ENCODE measurements at places on chromosomes 4 and X.
A peak's percentile ranks its signal among the peaks of the same experiment; 100 is the strongest.

GRCh38 chr4:155371432-155372043 is 5.2 kb downstream of the MAP9 start:
- DNase-seq: peak; percentile 27

DNA sequence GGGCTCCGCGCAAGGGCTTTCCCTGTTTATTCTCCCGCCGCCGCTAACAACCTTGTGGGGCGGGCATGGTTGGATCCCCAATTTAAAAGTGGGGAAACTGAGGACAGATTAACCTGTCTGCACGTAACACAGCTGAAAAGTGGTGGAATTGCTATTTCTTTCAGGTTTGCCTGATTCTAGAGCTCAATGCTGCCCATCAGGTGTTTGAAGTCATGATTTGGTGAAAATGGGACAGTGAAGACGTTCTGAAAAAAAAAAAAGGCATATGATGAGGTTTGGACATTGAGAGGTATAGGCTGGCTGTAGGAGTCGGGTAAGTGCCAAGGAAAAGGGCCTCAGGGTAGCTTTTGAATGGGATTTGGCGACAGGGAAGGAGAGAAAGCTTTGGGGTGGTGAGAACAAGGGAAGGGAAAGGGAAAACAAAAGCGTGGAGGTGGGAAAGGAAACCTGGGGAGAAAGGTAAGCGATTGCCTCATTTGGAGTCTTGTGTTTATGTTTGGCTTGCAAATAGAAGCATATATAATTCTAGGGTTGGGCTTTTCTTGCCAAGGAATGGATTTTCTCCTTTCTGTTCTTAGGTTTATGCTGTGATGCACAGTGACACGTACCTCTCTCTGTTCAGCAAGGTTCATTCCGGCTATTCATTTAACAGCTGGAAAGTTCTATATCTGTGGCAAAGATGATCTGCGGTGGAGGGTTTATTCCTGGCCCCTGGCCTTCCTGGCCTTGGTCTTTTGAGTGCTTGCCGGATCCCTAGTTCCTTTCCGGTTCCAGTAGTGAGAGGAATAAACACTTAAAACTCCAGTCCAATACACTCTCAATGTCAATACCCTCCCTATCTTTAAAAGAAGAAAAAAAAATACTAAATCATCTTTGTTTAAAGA is 2.4 kb upstream of the STIM2 start:
- no peak for DNase-seq

- peak; percentile 24 for DNase-seq
Measured at GRCh38 chrX:19747652-19748610, 139.5 kb downstream of the SH3KBP1 start.

- DNase-seq: no peak
Measured at GRCh38 chrX:68372665-68373064, 60.6 kb downstream of the OPHN1 start.

- peak; percentile 1 for DNase-seq
Measured at GRCh38 chrX:50762578-50762977, 51.4 kb downstream of the SHROOM4 start.

DNA sequence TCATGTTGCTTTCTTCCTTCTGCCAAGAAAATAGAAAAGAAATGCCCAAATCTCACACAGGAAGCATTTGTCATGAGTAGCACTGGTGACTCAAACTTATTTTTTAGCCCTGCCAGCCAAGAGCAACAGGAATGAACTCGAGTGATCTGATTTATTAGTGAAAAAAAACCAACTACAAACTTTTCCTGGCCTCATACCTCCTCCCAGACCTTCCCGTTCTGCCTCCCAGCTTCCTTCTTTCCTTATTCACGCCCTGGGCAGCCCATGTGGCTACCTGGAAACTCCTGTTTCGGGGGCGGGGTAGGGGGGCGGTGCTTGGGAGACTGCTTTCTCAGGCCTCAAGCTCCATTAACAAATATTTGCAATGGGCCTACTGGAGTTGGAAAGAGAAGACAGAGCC is 178.5 kb downstream of the NHS start:
- DNase-seq: peak; percentile 83

GRCh38 chr4:177632481-177632880 is 190.2 kb upstream of the AGA start:
- DNase-seq: no peak

- no peak for DNase-seq
Measured at GRCh38 chrX:23981711-23982110, 45.3 kb downstream of the KLHL15 start.

DNA sequence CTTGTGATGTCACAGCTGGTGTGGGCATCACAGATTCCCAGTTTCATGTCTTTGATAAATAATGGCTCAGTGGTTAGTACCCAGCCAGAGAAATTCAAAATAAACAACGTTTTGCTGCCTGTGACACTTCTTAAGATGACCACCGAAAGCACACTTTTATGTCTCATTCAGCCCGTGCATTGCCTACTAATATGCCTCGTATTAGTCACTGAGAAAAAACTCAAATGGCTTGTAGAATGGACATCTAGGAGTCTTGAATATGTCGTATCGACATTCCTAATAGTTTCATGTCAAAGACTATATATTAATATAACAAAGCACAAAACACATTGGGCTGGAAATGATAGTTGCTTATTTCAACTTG is 103.9 kb upstream of the FAT1 start:
- peak; percentile 56 for DNase-seq

- DNase-seq: no peak
Measured at GRCh38 chrX:63012574-63012973, 338.6 kb downstream of the SPIN4 start.

GRCh38 chr4:4591071-4591470 is 49.2 kb upstream of the STX18 start:
- no peak for DNase-seq

DNA sequence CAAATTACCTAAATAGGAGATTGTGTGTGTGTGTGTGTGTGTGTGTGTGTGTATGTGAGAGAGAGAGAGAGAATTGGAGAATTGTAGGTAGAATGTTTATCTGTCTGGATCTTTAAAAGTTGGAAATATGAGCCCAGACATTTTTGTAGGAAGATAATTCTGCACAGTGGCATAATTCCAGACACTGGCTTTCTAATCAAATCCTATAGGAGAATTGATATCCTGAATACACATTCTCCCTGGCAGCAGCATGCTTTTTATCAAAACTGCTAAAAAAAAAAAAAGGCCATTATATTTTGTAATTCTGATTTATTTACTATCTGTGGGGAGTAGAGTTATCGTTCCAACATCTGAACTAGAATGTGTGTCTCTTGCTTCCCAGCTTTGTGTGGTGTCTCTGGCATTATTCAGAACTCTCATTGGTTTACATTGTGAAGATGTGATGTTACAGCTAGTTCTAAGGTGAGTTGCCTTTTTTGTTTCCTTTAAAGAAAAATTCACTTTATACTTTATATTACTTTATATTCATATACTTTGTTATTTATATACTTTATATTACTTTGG is 122.4 kb downstream of the GATB start:
- DNase-seq: no peak

GRCh38 chr4:25770847-25771246 is 91.9 kb downstream of the SEL1L3 start:
- peak; percentile 38 for DNase-seq

DNA sequence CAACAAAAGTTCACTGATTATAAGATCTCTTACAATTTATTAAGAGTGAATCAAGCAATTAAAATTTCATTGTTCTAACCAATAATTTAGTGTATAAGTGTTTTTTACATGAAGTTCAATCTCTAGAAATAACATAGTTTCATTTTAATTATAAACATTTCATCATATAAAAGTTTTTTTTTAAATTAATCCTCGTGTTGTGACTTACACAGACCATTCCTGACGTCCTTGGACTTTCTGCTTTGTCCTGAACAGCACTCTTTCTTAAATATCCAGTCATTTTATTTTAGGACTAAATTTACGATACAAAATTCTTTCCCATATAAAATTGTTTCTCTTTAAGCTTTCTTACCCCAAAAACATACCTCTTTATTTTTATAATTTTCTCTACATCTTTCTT is 841.7 kb upstream of the POU3F4 start:
- no peak for DNase-seq

DNA sequence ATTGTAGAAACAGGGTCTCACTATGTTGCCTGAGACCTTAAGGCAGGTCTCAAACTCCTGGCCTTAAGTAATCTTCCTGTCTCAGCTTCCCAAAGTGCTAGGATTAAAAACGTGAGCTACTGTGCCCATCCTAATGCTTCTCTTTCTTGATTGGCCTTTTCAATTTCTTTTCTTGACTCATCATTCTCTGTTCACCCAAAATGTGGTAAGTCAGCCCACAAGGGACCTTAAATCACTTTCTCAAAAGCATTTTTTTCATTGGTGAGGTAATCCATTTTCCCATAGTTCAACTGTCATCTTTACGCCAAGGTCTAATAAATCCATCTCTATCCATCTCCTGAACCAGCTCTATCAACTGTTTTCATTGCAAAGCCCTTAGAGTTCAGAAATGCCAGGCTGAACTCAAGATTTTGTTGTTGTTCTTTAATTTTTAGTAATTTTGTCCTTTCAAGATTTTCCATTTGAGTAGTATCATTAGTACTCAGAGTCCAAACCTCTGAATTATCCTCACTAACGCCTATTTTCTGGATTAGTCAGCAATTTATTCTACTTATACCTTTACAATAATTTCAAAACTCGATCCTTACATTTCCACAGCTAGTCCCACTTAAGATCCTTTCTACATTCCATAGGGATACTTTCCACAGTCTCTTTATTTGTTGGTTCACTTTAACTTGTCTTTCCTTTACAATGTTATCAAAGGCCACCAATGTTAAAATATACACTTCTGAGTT is 528.6 kb downstream of the IL15 start:
- DNase-seq: no peak

DNA sequence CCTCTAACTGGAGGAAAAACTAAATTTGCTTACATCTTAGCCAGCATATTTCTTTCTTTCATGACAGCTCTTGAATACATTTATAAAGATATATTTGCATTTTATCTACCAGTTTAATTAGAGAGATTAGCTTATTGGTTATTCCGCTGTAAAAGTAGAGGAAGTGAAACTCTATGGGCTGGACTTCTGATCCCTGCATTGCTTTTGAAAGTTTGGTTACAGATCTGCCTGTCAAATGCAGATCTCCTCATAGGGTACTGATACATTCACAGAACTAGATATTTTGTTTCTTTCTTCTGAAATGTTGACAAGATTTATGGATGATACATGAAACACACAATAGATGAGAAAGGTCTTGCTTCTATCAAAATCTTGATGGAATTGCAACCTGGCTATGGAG is 581.4 kb upstream of the AADAT start:
- no peak for DNase-seq
